Lower leg skin (tissue), 4 donors: ENCODE measurements at places on chromosomes 7 and 10.

- DNase-seq = no peak
These were observed 49.7 kb downstream of the TMEM178B start for GRCh38 chr7:141123522-141123921.

- peak; percentile 17 for DNase-seq
These were observed 42.8 kb downstream of the PDLIM1 start for GRCh38 chr10:95247881-95248583.

- DNase-seq = peak; percentile 13
These were observed 51.0 kb upstream of the NKX6-2 start for GRCh38 chr10:132836832-132837540.

- DNase-seq = no peak
These were observed 6.1 kb upstream of the RBM17 start for GRCh38 chr10:6082496-6083395.

DNA sequence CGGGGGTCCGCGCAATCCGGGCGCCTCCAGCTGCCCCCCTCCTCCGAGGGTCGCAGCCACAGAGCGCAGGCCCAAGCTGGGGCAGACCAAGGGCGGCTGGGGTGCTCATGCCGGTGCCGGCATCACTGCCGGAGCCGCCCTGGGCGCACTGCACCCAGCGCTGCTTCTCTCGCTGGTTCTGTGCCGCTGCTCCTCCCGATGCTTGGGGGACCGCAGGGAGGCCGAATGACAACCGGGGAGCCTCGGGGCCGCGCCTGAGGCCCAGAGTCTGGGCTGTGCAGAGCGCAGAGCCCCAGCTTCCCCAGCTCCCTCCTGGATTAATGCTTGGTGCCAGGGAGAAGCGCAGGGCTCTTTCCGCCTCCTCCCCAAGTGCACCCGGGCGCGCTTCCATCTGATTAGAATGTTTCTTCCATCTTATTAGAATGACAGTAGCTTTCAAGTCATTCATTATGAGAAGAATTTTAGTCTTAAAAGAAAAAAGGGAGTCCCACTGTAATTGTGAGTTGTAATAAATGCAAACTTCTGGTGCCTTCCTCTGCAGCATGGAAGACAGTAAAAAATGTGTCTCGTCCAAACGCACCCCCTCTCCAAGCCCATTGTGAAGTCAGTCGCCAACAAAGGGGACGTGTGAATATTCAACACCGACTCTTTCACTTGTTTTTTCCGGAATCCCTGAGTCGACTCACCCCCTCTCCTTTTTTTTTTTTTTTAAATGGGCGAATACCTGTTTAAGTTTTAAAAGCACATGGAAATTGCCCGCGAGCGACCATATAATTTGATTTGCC lies 19.5 kb upstream of the PTF1A start:
- DNase-seq = no peak

DNA sequence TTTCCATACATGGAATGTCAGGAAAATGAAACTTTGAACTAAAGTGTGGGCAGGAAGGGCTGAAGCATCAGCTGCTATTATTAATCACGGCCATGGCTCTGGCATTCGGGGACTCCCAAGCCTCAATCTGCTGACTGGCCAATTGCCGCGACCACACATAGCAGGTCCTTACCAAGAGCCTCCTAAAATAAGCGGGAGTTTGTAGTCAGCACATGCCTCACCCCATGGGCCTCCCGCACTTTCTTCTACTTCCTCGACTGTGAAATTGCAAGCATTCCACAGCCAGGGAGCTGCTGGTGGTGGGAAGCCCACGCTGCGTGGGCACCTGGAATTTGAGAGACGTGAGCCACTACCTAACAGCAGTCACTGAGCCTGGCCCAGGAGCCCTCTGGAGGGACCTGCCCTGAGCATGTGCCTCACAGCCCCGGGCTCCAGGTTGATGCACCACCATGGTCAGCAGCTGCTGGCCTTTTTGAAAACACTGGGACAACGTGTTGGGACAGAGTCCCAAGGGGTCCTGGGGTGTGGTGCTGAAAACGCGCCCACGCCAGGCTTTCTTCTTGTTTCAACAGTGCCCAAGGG lies 211.4 kb downstream of the TNS3 start:
- no peak for DNase-seq

DNA sequence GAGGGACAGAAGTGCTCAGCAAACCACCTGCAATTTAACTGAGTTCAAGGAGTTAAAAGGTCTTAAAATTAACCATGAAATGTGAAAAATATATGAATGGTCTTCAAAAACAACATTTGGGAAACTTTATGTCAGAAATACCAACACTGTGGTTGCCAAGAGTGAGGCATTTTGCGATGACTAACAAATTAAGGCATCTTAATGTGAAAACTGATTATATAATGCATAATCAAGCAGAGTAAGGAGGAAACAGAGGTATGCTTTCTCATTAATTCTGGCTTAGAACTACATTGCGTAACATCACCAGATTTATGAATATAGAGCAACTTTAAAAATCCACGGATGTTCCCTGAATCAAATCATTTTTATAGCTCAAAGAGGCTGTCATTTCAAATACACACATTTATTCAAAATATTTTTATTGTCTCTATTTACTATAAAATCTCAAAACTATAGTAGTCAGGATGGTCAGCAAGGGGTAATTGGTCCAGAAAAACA lies 335.5 kb downstream of the LRRTM3 start:
- DNase-seq = no peak

DNA sequence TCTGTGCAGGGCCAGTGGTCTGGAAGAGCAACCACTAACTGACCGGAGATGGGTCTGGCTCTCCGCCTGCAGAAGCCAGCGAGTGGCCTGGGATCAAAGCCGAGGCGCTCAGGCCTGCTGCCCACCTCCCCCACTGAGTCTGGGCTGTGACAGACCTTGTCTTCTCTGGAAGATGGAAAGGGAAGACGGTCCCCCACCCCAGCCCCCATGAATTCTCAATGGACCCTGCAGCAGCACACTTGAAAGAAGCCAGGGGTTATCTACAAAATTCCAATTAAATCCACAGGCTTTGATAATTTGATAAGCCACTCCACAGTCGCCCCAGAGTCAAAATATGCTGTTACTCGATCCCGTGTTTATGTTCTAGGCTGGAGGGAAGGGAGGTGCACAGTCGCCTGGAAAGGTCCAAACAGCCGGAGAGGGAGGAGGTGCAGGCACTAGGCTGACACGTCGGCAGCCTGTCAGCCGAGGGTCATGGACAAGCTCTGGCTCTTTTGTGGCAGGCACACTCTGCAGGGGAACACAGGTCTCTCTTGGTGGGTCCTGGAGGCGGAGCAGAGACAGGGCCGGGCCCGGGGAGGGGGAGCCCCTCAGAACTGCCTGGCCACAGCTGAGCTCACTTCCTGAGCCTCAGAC lies 134.9 kb downstream of the SH3PXD2A start:
- no peak for DNase-seq

DNA sequence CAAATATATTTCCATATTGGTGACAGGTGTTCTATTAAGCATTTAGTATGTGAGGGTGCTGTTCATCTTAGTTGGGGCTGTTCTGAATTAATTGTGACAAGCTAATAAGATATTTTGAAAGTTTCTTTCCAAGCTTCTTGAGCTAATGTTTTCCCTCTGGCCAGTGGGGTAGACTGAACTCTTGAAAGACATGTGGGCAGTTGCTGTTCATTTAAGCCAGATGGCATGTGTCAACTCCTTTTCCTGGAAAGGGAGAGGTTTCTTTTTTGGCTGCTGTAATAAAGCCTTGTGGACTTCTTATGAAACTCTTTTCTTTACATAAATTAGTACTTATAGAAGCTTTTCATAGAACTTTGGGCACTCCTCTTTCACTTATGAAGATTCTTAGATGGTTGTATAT lies 21.7 kb downstream of the RAB18 start:
- DNase-seq = no peak

- DNase-seq = no peak
These were observed 17.2 kb upstream of the GPR158 start for GRCh38 chr10:25157650-25158049.
